Stimulated activated CD4-positive, alpha-beta T cell treated with anti-CD3 and anti-CD28 coated beads, Interleukin-4, amount 100 ng/mL, for 4 hours (primary cell): ENCODE measurements at places on chromosomes 13 and 19.

DNA sequence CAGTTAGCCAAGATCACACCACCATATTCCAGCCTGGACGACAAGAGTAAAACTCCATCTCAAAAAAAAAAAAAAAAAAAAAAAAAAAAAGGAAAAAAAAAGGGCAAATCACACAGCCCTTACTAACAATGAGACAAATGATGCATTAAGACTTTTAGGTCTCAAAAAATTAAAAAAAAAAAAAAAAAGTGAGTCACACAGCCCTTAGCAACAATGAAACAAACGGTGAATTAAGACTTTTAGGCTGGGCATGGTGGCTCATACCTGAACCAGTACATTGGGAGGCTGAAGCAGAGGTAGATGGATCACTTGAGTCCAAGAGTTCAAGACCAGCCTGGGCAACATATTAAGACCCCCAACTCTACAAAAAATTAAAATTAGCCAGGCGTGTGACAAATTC, 32.4 kb upstream of the EIF3G start:
- no peak for DNase-seq

DNA sequence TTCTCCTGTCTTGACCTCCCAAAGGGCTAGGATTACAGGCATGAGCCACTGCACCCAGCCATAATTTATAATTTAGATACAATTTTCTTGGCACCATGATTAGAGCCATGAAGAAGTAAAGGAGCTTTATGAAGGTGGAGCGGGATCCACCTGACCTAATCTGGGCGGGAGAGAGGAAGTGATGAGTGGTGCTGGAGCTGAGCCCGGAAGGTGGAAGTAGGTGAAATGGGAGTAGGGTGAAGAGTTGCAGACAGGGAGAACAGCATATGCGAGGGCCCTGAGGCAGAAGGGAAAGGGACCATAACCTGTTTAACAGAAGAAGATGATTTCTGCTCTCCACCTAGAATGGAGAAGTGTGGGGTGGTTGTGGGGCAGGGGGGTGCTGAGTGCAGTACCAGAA, 4.2 kb downstream of the BLOC1S3 start:
- DNase-seq = no peak

DNA sequence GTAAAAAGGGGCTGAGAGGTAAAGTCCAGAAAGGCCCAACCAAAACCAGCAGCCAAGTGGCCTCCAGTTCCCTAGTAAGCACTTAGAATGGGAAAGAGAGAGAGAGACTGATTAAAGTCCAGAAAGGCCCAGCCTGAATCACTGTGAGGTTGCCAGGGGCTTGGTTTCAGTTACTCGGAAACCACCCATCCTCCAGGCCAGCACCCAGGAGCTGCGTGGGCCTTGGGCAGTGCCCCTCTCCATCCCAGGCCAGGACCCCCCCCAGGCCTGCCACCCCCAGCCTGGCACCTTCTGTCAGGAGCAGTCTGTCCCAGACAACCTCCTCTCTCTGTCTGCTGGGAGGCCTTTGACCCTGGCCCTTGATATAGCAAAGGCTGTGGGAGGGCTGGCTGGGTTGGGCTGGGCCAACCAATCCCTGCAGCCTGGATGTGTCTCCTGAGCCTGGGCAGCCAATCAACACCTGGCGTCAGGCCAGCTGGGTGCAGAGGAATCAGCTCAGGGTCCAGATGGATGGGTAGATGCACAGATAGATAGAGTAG, at the start of gene CYP4F2:
CYP4F2 (minus strand) TSS at position 337 of the 539 bp plus-strand sequence. CDS start 463 bp downstream, outside the sequence.
- DNase-seq = no peak

- no peak for DNase-seq
Measured at GRCh38 chr19:13952931-13953531, 722 bp downstream of the DCAF15 start.

GRCh38 chr19:2059422-2060201, 8.6 kb upstream of the MKNK2 start:
- DNase-seq = no peak

DNA sequence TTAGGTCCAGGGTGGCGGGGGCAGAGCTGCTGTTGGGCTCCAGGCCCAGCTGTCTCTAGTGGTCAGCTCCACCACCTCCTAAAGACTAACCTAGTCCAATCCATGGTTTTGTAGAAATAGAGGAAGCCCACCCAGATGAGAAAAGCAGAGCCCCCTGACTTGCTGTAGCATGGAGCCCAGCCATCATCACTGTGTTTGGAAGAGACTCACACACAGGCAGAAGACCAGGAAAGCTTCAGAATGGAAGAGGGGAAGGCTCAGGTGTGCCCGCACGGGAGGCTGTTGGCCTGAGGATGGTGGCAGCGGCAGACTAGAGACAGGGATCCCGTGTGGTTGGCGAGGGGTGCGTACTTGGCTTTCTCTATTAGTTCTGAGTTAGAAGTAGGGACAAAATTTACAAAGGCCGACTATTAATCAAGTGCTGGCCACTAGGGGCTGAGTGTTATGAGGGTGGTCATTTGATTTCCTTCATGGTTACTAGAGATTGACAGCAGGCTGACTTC, 193.2 kb upstream of the SOX1 start:
- DNase-seq = no peak

DNA sequence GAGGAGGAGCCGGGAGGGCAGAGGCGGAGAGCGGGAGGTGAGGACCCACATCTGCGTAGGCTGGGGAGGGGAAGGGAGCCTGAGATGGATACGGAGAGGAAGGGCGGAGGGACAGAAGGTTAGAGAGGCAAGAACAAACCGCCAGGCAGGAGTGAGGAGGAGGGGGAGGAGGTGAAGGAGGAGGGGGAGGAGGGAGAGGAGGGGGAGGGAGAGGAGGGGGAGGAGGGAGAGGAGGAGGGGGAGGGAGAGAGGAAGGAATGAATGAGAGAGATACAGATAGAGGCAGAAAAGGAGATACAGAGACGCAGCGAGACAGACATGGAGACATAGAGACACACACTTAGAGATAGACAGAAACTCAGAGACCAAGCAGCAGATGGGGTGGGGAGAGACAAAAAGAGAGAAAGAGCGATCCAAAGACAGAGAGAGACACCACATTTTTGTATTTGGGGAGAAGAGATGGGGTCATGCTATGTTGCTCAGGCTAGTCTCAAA, 782 bp upstream of the CA11 start:
- DNase-seq = no peak
